HFF-Myc (cell line): ENCODE measurements at places on chromosomes 2 and 18.
A peak's percentile ranks its signal among the peaks of the same experiment; 100 is the strongest.

GRCh38 chr2:33116799-33117198 lies 170.0 kb downstream of the LTBP1 start:
- no peak for DNase-seq

GRCh38 chr18:63137999-63138435 lies 181.6 kb downstream of the BCL2 start:
- no peak for DNase-seq

GRCh38 chr2:38793511-38793910 lies 15.5 kb downstream of the GEMIN6 start:
- no peak for DNase-seq

DNA sequence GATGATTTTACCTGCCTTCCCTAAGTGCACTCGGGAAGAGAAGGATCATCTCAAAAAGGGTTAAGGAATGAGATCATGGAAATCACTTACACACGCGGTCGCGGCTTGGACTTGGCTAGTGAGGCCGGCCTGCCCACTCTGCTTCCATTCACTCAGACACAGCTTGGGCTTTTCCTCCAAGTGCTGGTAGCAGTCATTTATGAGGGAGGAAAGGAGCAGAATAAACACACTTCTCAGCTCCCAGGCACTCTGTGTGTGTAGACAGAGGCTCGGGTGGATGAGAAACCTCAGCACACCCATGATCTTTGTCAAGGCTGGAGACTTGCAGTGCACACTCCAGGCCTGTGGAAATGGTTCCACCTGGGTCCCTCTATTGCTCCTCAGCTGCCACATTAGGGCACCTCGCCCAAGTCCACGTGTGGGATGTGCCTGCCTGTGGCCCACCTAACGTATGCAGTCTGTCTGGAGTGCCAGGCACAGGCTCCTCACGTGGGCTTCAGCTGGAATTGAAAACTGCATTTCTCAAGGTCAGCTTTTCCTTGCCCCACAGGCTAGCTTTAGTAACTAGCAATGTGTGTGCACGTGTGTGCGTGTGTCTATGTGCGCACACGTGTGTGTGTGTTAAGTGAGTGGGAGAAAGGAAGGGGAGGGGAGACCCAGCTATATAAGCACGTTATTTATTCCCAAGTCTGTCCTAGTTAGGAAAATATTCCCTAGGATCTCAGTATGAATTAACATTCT lies 288.4 kb downstream of the SOX11 start:
- no peak for DNase-seq

DNA sequence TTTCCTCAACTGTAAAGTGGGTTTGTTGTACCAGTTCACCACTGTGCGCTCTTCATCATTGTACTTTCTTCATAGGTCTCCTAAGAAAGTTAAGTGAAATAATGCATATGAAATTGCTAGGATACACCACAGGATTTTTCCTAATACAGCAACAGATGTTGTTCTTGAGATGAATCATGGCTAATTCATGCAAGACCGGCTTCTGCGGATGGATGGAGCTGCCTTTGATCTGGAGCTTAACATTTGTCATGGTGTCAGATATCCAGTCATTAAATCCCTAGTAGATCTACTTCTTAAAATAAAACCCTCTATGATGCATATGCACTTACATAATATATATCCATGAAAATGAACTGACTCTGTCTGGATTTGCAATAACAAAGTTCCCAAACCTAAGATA lies 114.1 kb downstream of the COL6A3 start:
- DNase-seq, result peak; percentile 96

- DNase-seq, result no peak
Observed at GRCh38 chr2:2828774-2829368, 497.8 kb upstream of the MYT1L start.
